ENCODE measurements at places on chromosomes 16 and 17.

DNA sequence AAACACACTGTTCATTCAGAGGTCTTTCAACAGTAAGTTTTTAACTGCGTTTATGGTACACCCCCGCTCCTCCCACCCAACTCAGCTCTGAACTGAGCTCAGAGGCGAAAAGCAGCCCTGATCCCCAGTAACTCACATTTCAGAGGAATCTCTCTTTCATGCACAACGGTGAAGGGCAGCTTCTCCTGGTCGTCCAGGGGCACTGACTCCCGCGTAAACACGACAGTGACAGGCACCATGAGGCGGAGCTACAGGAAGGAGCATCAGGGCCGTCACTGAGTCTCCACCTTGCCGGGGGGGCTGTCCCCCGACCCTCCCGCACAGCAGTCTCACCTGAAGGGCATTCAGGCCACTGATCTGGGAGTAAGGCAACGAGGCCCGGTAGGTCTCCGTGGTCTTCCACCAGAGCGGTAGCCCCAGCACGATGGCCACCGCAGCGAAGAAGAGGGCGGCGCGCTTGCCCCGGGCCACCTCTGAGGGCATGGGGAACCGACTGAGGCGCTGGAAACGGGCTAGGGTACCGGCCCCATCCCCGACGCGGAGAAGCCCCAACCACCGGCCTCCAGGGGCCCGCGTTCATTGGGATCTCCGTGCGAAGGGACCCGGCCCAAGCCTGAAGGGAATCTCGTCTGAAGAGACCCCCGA, 486 bp downstream of the PIGS start:
- no peak for DNase-seq

DNA sequence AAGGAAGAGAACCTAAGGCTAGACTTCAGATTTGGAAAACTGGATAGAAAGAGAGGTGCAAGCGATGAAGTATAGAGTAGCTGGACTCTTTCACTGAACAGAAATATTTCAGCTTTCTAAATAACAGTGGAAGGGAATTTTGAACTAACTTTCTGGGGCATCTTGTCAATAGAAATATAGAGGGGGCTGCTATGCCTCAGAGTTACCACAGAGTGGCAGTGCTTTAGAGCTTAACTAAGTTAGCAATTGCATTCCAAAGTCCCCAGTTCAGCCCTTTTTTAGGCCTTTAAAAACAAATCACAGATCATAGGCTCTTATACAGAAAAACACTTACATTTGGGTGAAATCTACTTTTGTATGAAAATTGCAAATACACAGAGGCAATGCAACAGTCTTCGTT, 154.2 kb upstream of the CDH8 start:
- no peak for DNase-seq

- DNase-seq = no peak
Observed at GRCh38 chr17:75476752-75477489, 20.5 kb downstream of the TMEM94 start.

DNA sequence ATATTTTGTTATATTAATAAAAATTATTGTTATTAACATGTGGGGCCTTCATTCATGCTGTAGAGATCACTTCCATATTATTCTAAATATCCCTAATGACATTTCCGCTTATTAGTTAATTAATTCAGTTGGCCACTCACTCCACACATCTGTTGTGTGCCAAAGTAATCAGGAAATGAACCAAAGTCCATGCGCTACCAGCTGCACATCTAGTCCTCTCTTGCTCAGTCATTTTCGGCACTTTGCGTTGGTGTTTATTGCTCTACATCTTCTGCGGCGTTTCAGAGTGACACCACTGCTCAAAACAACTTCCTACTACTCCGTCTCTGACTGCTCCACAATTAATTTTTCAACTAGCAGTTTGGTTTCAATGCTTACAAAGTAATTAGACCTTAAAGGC, 101.4 kb upstream of the ZFHX3 start:
- no peak for DNase-seq

- no peak for DNase-seq
Observed at GRCh38 chr17:9233271-9233599, 211.9 kb downstream of the NTN1 start.

DNA sequence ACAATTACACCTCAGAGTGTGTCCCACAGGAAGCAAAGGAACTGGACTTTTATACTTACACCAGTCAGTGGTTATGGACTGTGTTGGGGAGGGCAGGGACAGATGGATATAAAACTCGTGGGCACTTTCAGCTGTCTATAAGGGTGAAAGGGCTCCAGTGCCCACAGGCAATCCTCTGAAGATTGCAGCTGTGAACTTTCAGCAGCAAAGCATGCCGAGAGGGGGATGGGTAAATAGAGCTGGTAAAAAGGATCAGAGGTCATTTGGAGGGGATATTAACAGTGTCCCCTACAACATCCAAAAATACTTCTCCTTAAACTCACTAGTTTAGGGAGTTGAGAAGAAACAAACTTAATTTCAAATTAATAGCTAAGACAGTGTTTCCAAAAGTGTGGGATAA, 13.3 kb upstream of the RFWD3 start:
- no peak for DNase-seq

DNA sequence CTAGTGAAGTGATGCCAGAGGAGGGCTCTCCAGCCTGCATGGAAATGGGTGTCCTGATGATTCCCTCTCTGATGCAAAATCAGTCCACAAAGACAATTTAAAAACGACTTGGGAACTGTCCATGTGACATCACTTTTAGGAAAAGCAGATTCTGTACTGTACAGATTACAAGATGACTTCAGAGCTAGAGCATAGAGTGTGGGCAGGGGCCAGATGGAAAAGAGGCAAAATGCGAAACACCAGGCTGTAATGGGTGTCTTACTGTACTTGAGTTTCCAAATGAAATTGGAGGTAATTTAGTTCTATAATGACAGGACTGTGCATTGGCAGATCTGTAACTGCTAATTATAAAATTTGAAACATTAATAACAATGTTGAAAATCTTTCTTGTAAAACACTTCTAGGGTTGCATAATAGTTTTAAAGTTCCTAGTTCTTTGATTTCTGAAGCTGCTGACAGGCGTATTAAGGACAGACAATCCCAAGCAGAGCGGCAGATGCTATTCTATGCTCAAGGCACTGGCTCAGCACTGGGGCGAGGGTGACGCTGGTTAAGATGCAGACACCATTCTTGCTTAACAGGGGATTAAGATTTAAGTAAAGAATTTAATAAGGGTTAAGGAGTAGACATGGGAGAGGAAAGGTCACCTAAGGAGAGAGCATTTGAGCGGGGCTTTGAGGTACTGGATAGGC, 29.6 kb downstream of the OGFOD1 start:
- DNase-seq = no peak

GRCh38 chr16:50332599-50332998, 36.2 kb downstream of the BRD7 start:
- no peak for DNase-seq

DNA sequence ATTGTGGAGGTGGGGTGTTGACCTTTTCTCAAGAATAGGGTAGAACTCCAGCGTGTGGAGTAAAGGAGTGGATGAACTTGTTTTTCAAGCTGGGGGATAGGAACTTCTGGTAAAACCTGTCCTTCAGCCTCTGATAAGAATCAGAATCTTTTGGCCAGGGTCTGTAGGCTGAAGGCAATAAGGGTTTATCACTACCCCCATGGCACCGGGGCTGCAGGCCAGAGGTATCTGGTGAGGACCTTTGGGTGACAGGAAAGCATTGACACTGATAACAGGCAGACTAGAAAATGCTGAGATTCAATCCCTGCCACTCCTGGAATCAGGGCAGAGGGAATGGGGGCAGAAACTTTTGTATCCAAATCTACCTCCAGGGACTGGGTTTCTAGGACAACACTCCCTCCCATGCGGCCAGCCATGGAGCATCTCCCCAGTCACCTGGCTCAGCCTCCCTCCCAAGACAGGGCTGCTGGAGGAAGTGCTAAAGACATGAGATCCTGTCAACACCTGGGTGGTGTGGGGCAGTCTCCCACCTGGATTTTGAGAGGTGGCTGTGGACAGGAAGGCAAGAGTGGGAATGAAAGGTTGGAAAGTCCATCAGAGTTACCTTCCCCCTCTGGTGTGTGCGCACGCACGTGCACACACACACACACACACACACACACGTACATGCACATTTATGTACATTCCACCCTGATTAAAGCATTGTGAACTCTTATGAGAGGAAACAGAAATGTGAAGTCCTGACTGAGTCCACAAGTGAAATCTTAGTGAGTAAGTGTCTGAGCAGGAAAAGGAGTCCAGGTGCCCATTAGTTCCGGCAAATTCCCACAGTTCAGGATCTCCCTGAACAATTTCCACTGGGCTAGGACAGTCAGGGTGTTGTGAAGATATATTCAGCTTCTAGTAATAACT, 53.1 kb upstream of the MARCHF10 start:
- DNase-seq = no peak

GRCh38 chr16:5442054-5442453, 344.5 kb upstream of the EEF2KMT start:
- DNase-seq = no peak

DNA sequence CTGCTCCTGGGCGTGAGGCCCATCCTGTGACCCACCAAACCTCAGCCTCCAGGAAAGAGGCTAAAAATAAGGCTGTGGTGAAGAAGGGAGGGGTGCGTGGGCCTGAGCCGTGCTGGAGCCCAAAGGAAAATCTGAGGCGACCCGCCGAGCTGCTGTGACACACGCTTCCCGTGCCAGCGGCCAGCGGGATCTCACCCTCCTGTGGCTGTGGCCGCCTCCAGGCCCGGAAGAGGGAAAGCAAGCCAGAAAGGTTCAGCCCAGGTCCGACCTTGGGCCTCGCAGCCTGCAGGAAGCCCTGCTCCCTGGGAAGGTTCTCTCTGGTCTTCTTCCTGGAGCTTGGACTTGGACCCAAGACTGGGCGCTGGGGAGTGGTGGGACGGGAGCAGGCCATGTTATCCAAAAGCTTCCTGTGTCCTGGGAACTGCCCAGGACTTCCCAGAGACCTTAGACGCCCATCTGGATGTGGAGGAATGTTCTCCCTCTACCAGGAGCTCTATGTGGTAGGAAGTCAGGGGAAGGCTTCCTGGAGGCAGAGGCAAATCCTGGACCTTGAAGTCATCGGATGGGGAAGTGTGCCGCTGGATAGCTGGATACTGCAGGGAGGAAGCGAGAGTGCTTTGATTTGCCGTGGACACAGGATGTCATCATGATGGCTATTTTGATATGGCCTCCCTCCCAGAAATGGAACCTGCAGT, 11.4 kb downstream of the SPNS2 start:
- no peak for DNase-seq

DNA sequence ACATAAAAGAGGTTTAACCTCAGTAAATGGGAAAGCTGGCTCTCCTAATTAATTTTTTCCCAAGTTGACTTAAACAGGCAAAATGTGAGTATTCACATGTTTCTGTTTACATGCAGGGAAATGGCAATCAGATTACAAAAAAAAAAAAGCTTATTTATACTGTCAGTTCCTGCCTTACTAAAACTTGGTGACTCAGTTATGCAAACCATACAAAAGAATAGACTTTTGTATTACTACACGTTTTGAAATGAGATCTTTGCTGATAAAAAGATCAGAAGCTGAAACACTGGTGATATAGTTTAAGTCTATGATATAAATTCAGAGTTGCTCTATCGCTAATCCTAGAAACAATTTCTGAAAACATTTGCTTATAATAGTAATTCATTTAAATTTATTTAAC, 9.4 kb upstream of the KCNJ2 start:
- DNase-seq = no peak

GRCh38 chr17:69809331-69809730, 265.7 kb upstream of the KCNJ16 start:
- no peak for DNase-seq

DNA sequence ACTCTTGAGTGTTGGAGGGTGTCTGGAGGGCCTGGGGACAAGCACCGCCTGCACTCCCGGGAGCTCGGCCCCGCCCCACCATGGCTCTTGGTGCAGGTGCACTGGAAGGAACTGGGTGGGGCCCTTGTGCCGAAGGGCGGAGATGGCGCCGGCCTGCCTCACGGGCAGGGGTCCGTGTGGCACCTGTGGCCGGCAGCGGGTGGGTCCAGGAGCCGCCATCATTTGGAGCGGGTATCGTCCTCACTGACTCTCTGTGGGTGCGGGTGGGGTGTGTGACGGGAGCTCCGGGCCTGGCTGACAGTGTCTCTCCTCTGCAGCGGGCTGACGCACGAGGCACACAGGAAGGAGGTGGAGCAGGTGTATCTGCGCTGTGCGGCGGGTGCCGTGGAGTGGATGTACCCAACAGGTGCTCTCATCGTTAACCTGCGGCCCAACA, 5.2 kb downstream of the METRNL start:
- no peak for DNase-seq

GRCh38 chr16:68760671-68761275, 23.7 kb downstream of the CDH1 start:
- peak; percentile 79 for DNase-seq

GRCh38 chr16:72264771-72265170, 92.8 kb upstream of the PMFBP1 start:
- DNase-seq = no peak

- DNase-seq = no peak
Observed at GRCh38 chr16:51225878-51226277, 74.8 kb upstream of the SALL1 start.

DNA sequence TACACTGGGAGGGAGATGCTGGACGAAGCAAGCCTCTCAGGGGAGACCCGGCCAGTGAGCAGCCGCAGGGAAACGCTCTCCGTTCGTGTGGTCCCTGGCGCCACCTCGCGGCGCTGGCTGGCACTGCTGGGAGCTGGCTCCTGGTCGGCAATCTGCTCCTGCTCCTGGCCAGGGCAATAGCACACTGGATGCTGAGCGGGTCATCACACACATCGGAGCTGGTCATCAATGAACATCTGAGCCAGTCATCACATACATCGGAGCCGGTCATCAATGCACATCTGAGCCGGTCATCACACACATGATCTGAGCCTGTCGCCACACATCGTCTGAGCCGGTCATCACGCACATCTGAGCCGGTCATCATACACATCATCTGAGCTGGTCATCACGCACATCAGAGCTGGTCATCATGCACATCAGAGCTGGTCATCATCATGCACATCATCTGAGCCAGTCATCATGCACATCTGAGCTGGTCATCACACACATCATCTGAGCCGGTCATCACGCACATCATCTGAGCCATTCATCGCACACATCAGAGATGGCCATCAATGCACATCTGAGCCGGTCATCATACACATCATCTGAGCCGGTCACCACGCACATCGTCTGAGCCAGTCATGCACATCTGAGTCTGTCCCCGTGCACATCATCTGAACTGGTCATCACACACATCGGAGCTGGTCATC, 217.3 kb downstream of the RBFOX3 start:
- DNase-seq = no peak

DNA sequence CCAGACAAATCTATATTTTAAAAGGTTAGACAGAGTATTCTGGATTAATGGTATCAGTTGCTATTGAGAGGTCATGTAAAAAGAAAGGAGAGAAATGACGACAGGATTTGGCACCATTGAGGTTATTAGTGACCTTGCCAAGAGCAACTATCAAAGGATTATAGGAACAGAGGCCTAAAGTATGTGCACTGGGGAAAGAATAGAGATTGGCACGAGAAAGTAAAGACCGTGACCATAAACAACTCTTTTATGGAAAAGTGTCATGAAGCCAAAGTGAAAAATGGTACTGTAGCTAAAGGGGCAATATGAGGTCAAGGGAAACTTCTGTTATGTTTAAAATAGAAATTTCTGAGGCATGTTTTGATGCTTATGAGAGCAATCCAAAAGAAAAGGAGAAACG, 115.2 kb upstream of the KIF2B start:
- no peak for DNase-seq
